GM13977 (cell line): ENCODE measurements at places on chromosomes 4 and X.

DNA sequence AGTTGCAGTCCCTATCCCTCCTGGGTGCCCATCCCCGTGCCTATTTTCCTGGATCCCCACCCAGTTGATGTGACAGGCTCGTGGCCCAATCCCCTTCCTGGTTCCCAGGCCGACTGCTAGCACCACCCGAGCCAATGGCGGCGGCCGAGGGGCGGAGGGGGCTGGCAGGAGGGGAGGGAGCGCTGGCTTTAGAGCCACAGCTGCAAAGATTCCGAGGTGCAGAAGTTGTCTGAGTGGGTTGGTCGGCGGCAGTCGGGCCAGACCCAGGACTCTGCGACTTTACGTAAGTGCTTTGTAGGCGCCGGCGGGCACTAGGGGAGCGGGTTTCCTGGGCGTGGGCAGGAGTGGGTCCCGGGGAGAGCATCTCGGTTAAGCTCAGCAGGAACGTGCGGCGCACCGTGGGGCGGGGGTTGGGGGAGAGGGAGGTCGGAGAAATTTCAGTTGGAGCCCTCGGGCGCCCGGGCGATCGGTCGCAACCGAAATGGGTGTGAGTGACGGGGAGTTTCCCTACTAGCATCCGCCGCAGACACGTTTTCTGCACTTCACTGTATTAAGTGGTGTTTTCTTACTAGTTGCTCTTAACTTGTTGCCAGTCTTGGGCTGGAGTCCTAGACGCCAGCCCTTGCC is at the start of gene PLS3:
Gene PLS3, plus strand, starts transcription at position 197 of the 627 bp plus-strand sequence. CDS start 49,077 bp downstream, outside the sequence.
- peak; percentile 73 for DNase-seq

DNA sequence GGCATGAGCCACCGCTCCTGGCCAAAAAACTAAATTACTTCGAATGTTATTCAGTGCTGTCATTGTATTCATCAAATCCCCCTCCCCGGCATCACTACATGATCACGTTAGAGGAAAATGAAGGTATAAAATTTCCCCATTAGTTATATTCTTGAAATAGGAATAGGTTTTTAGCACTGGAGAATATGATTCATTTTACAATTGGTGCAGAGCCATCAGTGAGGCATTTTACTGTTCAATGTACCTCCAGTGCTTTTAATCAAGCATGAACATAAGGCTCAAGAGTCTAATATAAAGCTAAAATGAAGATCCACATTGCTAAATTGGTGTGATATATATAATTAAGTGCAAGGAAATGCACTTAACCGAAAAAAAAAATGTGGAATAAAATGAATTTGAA is 18.3 kb downstream of the KLF3 start:
- DNase-seq: no peak

DNA sequence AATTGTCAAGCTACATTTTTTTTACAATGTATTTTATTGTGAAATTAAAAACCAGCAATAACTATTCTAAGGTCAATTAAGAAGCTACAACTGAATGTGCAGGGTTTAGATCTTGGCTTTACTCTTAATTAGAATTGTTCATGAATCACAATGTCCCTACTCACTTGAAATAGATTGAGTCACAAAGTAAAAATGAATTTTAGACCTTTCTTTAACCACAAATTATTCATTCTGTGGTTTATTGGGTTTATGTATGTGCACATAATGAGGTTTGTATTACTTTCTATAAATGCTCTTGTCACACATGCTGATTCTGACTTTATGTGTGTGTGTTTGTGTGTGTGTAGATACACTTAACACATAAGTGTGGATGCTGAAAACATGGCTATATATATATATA is 647.0 kb upstream of the AADAT start:
- no peak for DNase-seq

GRCh38 chr4:60805500-60806313 is 394.4 kb upstream of the ADGRL3 start:
- peak; percentile 6 for DNase-seq

DNA sequence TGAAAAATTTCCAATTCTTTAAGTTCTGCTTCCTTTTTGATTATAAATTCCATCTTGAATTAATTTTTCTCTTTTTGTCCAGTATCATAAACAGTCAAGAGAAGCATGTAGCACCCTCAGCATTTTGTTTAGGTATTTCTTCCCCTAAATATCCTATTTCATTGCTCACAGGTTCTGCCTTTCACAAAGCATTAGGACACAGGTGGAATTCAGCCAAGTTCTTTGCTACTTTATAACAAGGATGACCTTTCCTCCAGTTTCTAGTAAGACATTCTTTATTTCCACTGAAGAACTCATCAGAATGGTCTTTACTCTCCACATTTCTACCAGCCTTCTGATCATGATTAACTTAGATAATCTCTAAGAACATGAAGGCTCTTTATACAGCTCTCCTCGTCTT is 7.4 kb downstream of the SLC9B1 start:
- no peak for DNase-seq

GRCh38 chrX:125681507-125681906 is 361.8 kb downstream of the TEX13C start:
- DNase-seq: no peak

DNA sequence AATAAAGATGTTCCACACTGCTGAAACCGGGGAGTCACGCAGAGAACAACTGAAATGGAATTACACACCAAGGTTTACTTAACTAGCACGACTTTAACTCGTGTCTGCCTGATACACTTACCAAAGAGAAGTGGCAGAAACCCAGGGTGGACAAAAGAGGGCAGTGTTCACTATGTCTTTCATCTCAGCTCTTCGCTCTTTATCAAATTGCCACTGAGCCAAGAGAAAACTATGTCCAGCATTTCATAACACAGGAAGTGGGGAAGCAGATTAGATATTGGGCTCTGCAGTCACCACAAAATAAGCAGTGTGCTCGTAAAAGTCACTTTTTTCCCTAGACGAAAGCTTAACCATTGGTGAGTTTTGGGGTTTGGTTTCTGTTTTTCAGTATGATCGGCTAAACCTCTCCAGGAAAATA is 155.7 kb downstream of the CHIC2 start:
- peak; percentile 49 for DNase-seq

GRCh38 chr4:52372747-52373146 is 286.4 kb downstream of the USP46 start:
- no peak for DNase-seq
